CD4-positive, alpha-beta T cell treated with Interleukin-6 at 100 ng/mL for 8 hours (primary cell): ENCODE measurements at places on chromosomes 11 and 22.

- no peak for DNase-seq
These were observed 1067.4 kb downstream of the OPCML start for GRCh38 chr11:132464939-132465338.

GRCh38 chr11:70073871-70074371 is 4.2 kb upstream of the ANO1 start:
- no peak for DNase-seq

DNA sequence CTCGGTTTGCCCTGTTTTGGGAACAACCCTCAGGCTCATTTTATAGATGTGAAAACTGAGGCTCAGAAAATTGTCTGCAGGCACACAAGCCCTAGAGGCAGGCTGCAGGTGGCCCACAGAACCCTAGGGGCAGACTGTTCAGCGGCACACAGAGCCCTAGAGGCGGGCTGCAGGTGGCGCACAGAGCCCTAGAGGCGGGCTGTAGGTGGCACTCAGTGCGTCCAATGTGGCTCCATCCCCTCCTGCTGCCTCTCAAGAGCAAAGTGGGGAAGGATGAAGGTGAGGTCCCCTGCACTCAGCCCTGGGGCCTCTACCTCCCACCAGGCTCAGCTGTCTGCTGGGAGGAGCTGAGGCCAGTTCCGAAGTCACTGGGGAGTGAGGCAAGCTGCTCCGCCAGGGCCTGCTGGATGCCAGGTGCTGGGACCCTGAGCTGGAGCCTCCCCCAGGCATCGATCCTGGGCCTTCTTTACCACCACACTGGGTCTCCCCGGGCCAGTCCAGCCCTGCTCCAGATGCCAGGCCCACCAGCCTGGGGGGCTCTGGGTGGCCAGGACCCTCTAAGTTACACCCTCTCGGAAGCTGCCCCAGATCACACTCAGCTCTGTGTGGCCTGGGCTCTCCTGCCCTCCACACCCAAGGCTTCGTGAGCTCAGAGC is 2.3 kb downstream of the ACY3 start:
- DNase-seq = peak; percentile 52

DNA sequence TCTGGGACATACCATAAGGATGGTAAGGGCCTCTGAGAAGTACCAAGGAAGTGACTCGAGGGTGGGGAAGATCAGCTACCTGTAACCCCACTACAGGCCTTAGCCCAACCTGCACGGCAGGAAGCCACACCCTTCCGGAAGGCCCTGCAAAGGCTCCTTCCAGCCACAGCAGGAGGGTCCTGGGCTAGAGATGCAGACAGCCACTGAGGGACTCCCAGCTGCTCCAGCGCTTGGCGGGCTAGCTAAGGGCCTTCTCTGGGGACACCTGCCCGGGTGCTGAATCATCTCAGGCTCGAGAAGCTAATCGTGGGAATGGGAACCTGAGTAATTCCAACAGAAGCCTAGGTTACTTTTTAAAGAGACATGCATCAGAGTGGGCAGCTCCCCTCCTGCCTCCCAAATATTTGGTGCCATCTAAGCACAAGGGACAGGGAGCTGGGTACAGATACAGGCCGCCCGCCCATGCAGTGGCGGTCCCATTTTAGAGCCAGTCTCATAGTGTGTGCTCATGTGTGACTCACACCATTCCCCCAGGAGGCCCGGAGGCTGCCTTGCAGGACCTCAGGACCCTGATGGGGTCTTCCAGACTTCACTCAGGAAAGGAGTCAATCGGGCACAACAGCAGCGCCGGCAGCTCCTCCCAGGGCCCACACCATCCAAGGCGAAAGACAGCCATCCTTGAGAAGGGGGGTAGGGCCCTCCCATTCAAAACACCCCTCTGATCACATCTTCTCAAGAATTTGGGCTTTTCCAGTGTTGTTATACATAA is 8.0 kb downstream of the MYH9 start:
- DNase-seq = peak; percentile 67

DNA sequence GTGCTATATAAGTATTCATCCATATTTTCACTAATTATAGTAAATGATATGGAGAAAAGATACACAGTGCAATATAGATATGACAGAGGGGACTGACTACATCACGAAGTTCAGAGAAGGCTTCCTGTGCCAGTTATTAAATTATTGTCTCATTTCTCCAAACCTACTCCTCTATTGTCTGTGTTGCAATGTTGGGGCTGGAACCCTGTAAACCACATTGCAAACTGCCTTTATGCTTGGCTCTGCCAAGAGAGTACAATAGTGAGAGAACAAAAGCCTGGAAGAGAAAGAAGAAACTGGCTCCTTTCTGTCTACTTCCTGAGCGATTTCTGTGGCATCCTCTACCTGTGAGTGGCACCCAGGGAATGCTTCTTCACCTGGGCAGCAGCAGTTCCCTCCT is 46.4 kb downstream of the ME3 start:
- no peak for DNase-seq

DNA sequence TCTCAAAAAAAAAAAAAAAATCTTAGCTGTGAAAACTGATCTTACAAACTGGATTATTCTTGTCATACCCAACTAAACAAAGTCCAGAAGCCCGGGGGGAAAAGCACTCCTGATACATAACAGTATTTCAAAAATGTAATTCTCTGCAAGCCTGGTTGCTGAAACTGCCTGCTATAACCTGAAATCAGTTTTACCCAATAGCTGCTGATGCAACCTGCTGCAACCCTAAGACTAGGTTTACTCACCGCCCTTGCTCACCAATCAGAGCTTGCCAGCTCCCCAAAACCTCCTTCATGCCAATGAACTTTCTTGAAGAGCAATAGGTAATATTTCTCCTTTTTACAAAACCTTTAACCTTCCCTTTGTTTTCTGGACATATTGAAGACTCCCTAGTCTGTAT is 12.4 kb downstream of the FGF19 start:
- DNase-seq = no peak

DNA sequence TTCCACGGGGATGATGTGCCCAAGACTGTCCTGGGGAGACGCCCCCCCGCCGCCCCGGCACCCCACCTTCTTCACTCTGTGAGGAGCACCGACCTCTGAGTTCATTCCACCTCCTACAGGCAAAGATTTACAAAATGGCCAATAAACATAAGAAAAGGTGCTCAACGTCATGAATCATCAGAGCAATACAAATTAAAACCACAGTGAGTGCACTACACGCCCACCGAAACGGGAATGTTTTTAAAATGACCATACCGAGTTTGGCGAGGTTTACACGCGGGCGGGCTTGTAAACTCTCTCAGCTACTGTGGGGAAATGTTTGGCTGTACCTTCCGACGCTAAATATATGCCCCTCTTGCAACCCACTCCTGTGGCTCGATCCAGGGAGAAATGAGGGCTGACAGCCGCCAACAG is 7.9 kb downstream of the NPTXR start:
- DNase-seq = no peak

- DNase-seq = no peak
These were observed 224.4 kb upstream of the SESN3 start for GRCh38 chr11:95455228-95455970.

DNA sequence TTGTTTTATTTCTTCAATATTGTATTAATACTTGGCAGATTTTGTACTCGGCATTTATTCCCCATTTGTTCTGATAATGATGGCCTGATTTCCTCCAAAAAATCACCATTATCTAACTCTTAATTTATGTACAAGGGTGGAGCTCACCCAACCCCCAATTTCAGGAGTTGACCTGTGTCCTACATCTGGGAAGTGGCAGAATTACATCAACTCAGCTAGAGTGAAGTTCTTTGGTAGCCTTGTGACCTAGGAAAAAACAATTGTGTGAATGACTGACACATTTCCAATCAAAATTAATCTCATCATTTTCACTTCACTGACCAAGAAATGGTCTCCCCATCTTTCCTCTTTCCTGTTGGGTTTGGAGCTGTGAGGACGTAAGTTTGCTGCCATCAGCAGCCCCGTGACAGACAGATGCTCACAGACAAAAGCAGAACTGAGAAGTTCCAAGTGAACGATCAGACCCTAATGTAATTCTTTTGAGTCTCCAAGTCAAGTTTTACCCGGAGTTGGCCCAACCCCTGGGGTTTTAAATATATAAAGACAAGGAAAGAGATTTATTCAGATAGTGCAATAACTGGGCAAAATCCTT is 16.6 kb upstream of the MS4A6E start:
- no peak for DNase-seq

- DNase-seq = no peak
These were observed 77.8 kb downstream of the BBOX1 start for GRCh38 chr11:27118371-27118770.

DNA sequence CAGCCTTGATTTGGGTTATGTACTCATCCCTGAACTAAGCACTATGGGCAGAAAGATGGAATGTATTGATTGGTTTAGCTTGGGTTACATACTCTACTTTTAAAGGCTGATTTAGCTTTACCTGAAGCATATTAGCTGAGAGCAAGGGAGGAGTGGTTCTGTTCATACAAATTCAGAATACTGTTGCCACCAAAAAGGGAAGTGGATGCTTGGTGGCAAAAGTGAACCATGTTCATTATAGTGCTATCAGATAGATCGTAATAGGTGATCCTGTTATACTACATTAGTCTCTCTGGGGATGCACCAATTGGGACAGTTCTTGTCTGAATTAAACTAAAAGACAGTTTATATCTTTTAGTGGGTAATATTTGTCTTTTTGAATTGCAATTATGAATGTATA is 44.5 kb upstream of the RRM1 start:
- no peak for DNase-seq

DNA sequence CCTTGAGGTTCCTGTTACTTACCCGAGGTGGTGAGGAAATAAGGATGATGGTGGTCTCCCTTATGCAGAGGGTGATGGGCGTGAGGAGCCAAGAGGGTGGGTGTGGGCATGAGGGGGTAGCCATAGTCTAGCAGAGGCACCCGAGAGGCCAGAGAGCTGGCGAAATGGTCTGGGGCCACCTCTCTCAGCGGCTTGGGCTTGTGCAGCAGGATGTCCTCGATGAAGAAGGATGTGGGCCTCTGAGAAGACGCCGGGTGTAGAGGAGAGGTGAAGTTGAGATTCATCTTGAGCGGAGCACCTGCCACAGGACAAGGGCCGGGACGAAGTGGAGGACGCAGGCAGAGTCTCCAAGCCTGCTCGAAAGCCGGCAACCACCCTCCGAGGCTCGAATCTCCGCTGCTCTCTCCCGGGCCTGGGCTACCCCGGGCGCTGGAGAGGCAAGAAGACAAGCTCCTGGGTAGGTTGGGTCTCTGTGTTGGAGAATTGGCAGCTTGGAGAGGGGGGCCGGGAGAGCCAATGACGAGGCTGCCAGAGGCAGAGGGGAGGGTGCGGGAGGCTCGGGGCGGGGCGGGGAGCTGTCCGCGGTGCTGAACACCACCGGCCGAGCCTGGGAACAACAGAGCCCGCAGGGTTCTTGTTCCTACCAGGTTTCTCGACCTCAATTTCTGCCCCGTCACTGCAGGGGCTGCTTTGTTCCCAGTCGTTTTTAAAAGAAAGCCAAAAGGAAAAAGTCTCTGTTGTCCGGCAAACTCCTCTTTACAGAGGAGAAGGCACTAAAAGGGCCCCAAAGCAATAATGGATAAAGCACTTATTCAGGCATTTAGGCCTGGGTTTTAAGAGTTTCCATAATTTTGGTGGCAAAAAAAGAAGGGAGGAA is at the start of gene BSX:
Gene BSX, minus strand, starts transcription at position 447 of the 877 bp plus-strand sequence. Its CDS starts 163 bp downstream, at position 284.
- peak; percentile 4 for DNase-seq

- DNase-seq = no peak
These were observed 6.0 kb downstream of the BMAL1 start for GRCh38 chr11:13283636-13284035.

- no peak for DNase-seq
These were observed 8.7 kb downstream of the OR52A5 start for GRCh38 chr11:5129457-5129877.

- DNase-seq = no peak
These were observed 979.7 kb upstream of the FAT3 start for GRCh38 chr11:91244912-91245311.

- DNase-seq = no peak
These were observed 84.6 kb upstream of the ANO3 start for GRCh38 chr11:26247340-26247739.
